Cortex of kidney (tissue), 1 donor: ENCODE measurements at places on chromosomes 11 and 22.

- DNase-seq: no peak
Measured at GRCh38 chr11:96340555-96340885, 2.5 kb downstream of the MAML2 start.

DNA sequence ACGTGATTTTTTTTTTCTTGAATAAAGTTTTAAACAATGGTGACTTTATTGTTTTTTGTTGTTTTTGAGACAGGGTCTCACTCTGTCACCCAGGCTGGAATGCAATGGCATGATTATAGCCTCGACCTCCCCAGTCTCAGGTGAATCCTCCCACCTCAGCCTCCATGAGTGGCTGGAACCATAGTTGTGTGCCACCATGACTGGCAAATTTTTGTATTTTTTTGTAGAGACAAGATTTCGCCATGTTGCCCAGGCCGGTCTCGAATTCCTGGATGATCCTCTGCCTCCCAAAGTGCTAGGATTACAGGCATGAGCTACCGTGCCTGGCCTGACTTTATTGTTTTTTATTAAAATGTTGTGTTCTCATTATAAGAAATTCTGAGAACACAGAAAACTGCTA, 12.2 kb upstream of the CRYBB3 start:
- no peak for DNase-seq

- DNase-seq: no peak
Measured at GRCh38 chr22:37121887-37122591, 12.5 kb upstream of the TMPRSS6 start.

GRCh38 chr22:49432211-49432896, 395.3 kb downstream of the BRD1 start:
- no peak for DNase-seq

- no peak for DNase-seq
Measured at GRCh38 chr22:42844756-42845155, 12.3 kb downstream of the ARFGAP3 start.
